ENCODE measurements at places on chromosomes 16 and 17. TPM values are rescaled to one million over a fixed set of nuclear protein-coding genes. Genes with fewer than 3 reads are reported as not detected.

GRCh38 chr16:17367923-17368322 is 102.8 kb downstream of the XYLT1 start:
- no peak for DNase-seq

- DNase-seq, result no peak
These were observed 10.0 kb downstream of the SPATA32 start for GRCh38 chr17:45251931-45252330.

DNA sequence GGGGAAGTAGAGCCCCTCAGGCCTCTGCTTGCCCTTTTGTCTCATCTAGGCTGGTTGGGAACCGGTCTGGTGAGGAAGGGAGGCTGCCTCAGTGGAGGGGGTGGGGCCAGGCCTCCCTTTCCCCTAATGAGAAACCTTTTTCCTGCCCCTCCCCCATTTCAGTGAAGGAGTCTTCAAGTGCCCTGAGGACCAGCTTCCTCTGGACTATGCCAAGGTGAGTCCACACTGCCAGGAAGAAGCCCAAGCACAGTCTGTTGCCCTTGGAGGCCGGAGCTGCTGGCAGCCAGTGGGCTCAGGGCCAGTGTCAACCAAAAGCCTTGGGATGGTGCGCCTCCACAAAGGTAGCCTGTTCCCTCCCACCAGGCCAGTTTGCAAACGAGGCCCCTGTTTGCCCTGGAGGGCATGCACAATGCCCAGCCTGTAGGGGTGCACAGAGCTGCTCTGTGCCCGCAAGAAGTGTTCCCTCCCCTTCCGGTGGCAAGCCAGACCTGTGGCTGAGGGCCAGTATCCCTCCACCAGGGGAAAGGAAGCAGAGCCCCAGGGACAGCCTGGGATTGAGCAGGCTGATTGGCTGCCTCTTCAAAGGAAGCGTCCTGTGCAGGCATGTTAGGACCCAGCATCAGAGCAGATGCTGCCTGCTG is 3.4 kb downstream of the TRAF4 start:
- DNase-seq, result no peak

GRCh38 chr17:71011391-71011790 is 842.1 kb downstream of the KCNJ2 start:
- no peak for DNase-seq

DNA sequence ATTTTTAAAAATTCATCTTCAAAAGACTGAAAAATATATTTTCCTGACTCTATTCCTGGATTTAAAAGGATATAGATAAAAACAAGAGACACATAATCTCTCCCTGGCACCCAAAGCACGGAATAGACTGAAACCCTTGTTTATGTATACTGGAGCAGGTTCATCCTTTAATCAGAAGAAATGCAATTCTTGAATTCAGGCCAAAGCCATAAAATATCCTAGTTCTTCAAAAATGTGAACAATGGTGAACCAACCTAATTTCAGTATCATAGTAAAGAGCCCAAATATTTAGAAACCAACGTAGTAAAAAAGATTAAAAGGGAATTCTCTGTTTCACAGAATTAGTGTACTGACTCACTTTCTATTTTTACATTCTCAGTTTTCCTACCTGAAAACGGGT is 188.5 kb upstream of the C17orf78 start:
- DNase-seq, result no peak

Gene RRN3
- 49.9 TPM for total RNA-seq

- no peak for DNase-seq
These were observed 7.1 kb downstream of the CTRB1 start for GRCh38 chr16:75225678-75226515.

Gene CDRT15
- not detected for total RNA-seq

GRCh38 chr16:21301895-21302291 is 23.8 kb upstream of the CRYM start:
- DNase-seq, result no peak

DNA sequence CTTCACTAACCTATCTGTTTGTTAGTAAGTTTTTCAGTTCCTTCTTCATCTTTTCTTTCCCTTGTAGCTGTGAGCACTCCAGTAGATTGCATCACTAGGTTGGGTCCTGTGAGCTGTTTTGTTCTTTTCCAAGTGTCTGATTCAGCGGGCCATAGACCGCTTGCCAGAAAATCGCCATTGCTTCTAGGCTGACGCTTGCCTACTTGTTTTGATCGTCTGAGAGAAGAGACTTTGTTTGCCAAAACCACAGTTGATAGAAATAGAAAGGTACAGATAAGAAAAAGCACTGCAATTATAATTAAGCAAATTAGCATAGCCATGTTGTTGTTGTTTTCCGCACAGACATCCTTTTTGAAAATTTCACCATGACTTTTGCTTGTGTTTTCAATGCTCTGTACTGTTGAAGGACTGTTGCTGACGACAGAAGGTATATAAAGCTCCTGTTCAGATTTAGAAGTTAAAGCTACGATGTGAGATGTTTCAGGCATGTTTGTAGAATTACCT is 3.1 kb downstream of the EVI2A start:
- peak; percentile 36 for DNase-seq

DNA sequence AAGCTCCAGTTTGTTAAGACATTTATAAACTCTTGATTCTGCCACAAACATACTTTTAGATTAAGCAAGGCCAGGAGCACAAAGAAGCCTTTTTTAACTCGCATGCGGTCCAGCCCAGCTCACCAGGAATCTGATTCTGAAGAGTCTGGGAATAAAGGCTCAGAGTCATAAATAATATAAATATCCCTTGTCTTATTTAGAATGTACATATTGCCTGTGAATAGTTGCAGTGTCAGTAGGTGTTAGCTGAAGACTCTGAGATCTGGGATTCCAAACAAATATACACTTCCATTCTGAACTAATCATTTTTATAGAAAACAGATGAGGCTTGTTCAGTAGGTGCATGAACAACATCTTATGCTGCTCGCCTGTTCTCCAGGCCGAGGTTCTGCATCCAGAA is 59.1 kb upstream of the ELAC2 start:
- no peak for DNase-seq

DNA sequence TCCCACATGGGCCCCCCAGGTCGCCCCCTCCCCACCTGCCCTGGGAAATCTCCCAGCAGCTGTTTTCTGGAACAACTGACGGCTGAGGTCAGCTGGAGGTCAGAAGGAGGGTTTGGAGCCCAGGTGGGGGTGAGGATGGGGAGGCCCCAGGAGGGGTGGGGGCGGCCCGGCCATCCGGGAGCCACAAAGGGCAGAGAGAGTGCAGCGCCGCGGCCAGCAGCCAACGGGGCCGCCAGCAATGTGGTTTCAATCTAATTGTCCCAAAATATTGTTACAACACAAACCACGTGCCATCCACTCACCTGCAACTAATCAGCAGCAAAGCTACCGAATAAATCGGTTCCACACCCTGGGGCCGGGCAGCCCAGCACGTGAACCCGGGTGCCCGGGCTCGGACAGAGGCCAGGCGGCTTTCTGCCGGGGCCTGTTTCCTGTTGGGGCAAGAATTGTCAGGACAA is 28.3 kb upstream of the SLC38A10 start:
- no peak for DNase-seq

Gene RPUSD1
- total RNA-seq, result 42.3 TPM

Gene CSNK1D
- total RNA-seq, result 110 TPM

Gene TBC1D3K
- total RNA-seq, result not detected

GRCh38 chr17:16211590-16211989 is 3.7 kb downstream of the NCOR1 start:
- DNase-seq, result no peak

GRCh38 chr17:75689441-75689873 is 22.3 kb downstream of the SAP30BP start:
- DNase-seq, result peak; percentile 39

DNA sequence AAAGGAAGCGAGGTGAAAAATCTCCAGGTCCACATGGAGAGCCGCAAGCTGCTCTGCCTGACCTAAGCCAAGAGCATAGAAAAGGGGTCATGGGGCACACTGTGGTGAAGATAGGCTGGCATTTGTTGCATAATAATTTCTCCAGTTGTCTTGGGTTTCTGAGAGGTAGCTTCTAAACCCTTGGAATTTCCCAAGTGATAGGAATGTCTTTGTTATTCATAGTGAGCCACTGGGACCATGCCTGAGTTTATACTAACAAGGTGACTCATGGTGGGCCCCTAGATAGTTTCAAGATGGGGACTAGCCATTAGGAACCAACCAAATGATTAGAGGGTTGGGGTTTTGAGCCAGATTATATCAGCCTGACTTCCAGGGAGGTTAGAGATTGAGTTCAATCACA is 25.6 kb downstream of the SOST start:
- no peak for DNase-seq

DNA sequence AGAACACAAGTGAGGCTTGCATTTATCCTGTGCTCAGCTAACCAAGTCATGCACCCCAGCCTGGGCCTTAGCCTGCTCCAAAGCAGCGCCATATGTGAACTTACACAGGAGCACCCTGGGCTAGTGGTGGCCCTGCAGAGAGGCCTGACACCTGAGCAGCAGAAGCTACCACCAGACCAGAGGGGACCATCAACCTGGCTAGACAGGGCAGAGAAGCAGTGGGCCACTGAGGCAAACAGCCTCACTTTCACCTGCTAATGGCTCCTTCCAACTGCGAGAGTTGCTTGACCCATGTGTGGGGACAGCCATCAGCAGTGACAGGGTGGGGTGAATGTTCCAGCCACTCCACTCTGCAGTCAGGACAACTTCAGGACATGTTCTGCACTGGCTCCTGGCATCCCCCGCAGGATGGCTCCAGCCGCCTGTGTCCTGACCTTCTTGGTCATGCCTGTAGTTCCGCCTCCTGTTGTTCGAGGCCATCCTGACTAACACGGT is 2.9 kb upstream of the C16orf95 start:
- DNase-seq, result no peak

Gene PIK3R5
- total RNA-seq, result 27.9 TPM

DNA sequence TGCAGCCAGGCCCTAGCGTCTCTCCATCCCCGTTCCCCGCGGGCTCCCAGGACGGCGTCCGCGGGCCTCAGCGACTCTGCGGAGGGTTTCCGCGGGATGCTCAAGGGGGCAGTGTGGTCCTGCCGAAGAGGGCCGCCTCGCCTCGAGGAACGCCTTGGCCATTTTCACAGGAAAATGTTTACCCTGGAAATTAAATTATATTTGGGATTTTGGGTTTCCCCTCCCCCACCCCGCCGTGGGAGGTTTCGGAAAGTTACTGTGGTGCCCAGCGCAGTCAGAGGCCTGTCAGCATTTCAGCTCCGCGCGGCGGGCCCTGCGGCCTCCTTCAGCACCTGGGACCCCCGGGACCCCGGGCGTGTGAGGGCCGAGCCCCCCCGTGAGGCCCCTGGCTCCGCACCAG is 94.5 kb downstream of the PCTP start:
- DNase-seq, result peak; percentile 26

- no peak for DNase-seq
These were observed 2.5 kb upstream of the HS3ST3B1 start for GRCh38 chr17:14298221-14298946.

Gene DNAH9
- total RNA-seq, result not detected

DNA sequence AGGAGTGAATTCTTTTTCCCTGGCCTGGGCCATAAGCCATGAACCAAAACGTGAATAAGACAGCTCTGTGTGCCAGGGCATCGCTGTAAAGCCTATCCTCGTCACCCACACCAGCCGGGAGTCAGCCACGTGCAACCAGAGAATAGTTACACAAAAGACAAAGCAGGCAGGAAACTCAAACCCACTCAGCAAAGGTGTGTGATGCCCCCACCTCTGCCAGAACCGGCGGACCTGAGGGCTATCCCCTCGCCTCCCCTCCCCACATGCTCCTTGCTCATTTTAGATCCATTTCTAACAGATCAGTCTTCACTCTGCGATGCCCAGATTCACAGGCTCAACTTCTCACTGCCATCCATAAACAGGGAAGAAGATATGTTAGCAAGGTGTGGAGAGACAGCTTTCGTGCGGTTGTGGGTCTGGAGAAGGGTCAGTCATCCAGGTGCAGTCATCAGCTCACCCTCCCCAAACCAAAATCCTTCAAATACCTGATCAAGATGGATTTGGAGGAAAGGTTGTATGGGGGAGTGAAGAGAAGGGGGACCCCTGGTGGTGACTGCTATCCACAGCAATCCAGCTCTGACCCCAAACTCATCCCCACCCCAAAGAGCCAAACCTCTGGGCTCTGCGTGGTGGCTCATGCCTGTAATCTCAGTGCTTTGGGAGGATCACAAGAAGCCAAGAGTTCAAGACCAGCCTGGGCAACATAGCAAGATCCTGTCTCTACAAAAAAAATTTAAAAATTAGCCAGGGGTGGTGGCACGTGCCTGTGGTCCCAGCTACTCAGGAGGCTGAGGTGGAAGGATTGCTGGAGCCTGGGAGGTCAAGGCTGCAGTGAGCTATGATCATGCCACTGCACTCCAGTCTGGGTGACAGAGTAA is 219.2 kb downstream of the C16orf78 start:
- peak; percentile 21 for DNase-seq

GRCh38 chr17:80722661-80723060 is 178.0 kb downstream of the RPTOR start:
- DNase-seq, result no peak

Gene PPP1R27
- not detected for total RNA-seq

GRCh38 chr17:57279432-57279831 is 23.1 kb downstream of the MSI2 start:
- DNase-seq, result no peak

Gene NRN1L
- total RNA-seq, result not detected

Gene OSGIN1
- total RNA-seq, result 1.8 TPM

GRCh38 chr17:72380737-72381136 is 259.9 kb downstream of the SOX9 start:
- DNase-seq, result no peak

- DNase-seq, result no peak
These were observed 44.8 kb downstream of the TIMM22 start for GRCh38 chr17:1041746-1042145.

Gene ABCC11
- 0.14 TPM for total RNA-seq

DNA sequence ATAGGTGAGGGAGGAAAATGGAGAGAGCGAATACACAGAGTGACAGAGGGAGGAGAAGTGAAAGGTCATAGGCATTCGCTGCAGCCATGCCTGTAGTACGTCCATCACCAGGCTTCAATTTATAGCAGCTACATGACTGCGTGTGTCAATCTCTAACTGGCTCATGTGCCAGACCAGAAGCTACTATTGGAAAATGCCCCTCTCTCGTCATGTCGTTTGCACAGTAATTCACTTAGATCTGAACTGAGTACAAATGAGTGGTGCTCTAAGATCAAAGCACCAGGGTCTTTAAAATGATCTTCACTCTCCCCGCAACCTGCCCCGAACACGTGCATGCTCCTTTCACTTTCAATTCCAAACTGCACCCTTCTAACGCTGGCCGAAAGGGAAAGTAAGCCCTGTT is 51.3 kb downstream of the ADCY9 start:
- DNase-seq, result peak; percentile 39

Gene PCYT2
- 21.4 TPM for total RNA-seq

DNA sequence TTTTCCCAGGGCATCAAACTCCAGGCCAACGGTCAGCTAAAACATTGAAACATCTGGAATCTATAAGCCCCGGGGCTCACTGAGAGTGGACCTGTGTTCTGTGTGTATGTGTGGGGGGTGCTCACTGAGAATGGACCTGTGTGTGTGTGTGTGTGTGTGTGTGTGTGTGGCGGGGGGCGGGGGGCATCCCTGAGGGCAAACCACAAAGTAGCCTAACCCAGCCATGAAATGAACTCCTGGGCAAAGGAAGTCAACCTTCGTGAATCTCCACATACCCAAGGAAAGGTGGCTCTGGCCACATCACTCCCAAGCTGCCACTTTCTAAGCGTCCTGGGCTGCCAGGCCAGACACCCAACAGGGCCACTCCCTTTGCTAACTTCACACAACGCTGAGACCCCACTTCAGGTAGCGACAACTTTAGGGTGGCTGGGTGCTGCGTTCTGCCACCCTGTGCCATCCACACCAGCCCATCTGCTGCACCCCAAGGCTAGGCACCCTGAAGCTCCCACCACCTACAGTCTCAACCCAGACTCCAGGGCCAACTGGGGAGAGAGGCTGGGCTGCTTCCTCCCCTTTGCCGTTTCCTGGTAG is 1.6 kb downstream of the MAFG start:
- DNase-seq, result no peak

Gene NLGN2
- 9.3 TPM for total RNA-seq

- no peak for DNase-seq
These were observed 81.8 kb upstream of the TOB1 start for GRCh38 chr17:50947782-50948543.

Data from activated naive CD8-positive, alpha-beta T cell treated with anti-CD3 and anti-CD28 coated beads for 36 hours (primary cell).